Activated CD4-positive, alpha-beta T cell treated with anti-CD3 and anti-CD28 coated beads for 36 hours (primary cell): ENCODE measurements at places on chromosomes 4 and X.
A peak's percentile ranks its signal among the peaks of the same experiment; 100 is the strongest.

- no peak for DNase-seq
These were observed 34.7 kb downstream of the APBB2 start for GRCh38 chr4:41179498-41180195.

DNA sequence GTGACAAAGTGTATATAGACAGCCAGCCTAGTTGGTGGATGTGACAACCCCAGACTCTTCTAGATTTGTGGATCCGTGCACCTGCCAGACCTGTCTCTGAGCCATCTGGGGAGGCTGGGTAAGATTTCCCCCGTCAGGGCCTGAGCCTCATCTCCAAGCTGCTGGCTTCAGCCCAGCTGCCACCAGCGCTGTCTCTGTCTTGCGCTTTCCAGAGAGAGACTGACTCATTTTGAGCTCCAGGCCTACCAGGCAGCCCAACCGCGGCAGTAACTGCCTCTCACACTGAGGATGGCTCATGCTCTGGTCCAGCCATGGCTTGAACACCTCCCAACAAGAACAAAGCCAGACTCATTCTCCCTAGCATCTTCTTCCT, 26.4 kb downstream of the NOP14 start:
- DNase-seq, result peak; percentile 85

GRCh38 chr4:93066749-93067148, 761.8 kb upstream of the ATOH1 start:
- DNase-seq, result no peak

DNA sequence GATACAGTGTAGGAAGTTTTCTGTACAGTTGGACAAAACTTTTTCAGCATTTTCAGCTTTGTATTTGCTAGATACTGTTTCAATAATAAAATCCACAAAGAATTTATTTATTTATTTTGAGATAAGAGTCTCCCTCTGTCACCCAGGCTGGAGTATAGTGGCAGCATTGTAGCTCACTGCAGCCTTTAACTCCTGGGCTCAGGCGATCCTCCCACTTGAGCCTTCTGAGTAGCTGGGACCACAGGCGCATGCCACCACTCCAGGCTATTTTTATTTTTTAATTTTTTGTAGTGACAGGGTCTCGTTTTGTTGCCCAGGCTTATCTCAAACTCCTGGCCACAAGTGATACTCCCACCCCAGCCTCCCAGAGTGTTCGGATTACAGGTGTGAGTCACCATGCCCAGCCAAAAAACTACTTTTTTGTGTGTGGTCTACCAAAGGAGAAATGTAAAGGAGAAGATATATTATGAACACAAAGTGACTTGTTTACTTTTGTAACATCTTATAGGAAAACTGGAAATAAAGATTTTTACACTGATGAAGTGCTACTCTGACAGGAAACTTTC, 13.0 kb upstream of the SOWAHD start:
- no peak for DNase-seq
